ENCODE measurements at places on chromosomes 4 and X. TPM values are rescaled to one million over a fixed set of nuclear protein-coding genes. Genes with fewer than 3 reads are reported as not detected.

GRCh38 chr4:173370130-173370476 is 651 bp upstream of the SAP30 start:
- DNase-seq, result no peak

DNA sequence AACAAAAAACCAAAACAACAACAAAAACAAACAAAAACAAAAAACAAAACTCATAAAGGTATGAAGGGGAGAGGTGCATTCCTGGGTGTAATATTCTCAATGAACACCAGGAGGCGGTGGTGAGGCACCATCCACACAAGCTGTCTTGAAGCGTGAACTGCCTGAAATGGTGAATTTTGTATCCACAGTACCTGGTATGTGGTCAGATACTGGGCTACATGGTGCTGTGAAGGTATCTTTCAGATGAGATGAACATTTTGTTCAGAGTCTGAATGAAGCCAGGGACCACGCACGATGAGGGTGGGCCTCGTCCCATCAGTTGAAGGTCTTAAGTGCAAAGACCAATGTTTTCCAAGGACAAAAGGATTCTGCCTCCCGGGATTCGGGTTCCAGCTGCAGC is 58.5 kb downstream of the ASMT start:
- no peak for DNase-seq

Gene MECP2
- polyA plus RNA-seq, result 25.1 TPM

Gene STPG2
- not detected for polyA plus RNA-seq

DNA sequence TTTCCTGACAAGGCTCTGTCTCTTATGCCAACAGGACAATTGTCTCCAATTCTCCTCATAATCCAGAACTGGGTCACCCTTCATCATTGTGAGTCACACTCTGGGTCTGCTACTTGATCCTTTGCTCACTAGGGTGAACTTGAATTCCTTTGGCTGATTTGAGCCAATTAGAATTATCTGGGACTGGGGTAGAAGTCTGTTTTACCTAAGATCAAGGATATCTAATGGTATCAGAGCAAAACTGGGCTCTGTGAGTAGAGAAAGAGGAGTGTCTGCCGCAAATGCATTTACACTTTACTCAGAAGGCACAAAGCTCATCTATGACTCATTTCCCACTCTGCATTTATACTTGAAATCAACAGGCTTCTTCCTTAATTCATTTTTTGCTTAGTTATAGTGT is 72.6 kb downstream of the PITX2 start:
- DNase-seq, result no peak

Gene HELT
- not detected for polyA plus RNA-seq

DNA sequence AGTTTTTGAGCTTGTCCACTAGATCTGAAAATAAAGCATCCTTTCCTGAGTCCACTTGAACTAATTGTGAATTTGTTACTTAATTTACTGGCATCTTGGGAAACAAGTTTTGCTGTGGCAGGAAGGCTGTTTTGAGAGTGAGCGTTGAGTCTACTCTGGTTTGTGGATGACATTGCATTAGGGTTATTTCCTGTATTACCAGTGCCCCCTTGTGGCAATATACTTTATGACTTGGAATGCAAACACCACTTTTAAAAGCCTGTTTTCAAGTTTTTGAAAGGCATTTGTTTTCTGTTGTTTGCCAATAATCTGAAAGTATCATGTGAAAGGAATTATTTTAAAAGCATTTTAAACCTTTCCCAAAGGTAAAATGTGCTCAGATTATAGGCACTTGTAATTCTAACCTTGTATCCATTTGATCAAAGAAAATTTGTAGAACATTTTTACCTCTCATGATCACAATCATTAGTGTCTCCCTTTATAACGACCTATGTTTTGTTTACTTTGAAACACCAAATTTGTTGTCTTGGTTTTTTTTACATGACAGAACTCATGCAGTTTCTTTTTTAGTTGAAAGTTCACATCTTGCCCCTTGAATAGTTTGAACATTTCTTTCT is 18.0 kb upstream of the CYP2U1 start:
- peak; percentile 69 for DNase-seq

GRCh38 chr4:30718021-30718542 is 2.1 kb upstream of the PCDH7 start:
- DNase-seq, result peak; percentile 83

Gene GABRE
- polyA plus RNA-seq, result 37.8 TPM

DNA sequence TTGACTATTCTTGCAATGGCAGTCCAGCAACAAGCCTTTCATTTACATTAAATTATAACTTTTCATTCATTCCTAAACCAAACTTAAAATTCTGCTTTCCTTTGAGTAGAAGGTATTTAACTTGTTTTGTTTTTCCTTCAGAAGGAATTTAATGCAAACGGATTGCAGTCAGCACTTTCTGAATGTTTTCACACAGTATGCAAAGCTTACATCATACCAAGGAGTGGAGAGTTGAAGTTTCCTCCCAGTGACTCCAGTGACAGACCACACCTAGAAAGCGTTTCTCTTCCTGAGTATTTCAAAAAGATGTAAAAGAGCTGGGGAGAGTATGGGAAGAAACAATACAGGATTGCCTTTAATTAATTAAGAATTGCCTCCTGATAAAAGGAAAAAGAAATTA is 8.1 kb downstream of the EPGN start:
- no peak for DNase-seq

Gene UGT2B17
- not detected for polyA plus RNA-seq

DNA sequence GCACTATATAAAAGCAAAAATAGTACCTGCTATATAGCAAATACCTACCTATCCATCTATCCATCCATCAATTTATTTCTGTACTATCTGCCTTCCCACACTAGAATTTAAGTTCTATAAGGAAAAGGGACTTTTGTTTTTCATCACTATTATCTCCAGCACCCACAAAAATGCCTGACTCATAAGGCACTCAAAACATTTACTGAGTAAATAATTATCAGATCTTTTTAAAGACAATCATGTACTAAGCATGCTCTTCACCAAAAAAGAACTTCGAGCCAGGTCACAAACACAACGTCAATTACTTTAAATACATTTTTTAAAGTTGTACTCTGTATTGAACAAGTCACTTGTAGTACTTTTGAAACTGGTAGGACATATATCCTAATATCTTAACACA is 119.9 kb downstream of the FBXW7 start:
- no peak for DNase-seq

GRCh38 chr4:97589481-97590196 is 553.6 kb downstream of the STPG2 start:
- DNase-seq, result no peak

DNA sequence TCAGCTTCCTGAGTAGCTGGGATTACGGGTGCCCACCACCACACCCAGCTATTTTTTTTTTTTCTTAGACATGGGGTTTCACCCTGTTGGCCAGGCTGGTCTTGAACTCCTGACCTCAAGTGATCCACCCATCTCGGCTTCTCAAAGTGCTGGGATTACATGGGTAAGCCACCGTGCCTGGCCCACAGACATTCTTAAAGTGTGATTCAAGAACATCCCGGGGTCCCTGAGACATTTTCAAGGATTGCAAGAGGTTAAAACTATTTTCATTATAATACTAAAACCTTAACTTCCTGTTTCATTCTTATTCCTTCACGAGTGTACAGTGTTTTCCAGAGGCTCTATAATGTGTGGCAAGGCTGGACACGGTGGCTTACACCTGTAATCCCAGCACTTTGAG is 318.7 kb downstream of the CAMK2D start:
- no peak for DNase-seq

Gene CT47B1
- polyA plus RNA-seq, result not detected

- no peak for DNase-seq
Observed at GRCh38 chr4:71533121-71533520, 194.3 kb downstream of the SLC4A4 start.

GRCh38 chrX:145825896-145826295 is 8.3 kb downstream of the SLITRK2 start:
- no peak for DNase-seq

Gene CABS1
- polyA plus RNA-seq, result not detected

GRCh38 chrX:71301195-71301924 is at the start of gene ITGB1BP2:
ITGB1BP2 (plus strand) TSS chrX:71301750; CDS start chrX:71301807, 57 bp downstream.
- peak; percentile 20 for DNase-seq

DNA sequence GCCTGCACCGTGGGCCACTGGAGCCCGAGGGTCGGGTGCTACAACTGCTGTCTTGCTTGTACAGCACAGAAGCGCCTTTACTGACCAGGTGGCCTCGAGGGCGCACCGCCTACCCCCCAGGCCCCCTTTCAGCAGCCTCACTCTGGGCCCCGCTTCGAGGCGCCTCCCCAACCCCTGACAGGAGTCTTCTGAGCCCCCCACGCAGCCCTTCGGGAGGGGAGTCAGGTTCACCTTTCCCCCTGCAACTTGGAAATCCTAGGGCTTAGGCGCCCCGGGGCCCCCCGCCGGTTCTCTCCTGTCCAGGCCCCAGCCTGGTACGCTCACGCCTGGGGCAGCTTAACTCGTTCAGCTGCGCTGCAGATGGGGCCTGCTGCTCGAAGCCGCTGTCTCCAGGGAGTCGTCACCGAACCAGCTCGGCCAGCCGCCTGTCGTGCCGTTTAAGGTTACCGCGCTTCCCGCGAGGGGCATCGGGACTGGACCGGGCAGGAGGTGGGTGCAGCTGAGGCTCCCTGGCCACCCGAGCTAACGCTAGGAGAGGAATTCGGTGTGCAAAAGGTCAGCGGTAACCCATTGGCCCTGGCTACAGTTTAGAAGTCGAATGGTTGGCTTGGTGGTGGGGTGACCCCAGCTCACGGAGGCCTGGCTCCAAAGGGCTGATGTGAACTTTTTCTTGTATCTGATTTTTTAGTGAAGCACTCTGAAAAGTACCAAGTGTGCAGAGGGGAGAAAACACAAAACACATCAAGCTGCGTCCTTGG is 58.9 kb upstream of the BCOR start:
- DNase-seq, result no peak

DNA sequence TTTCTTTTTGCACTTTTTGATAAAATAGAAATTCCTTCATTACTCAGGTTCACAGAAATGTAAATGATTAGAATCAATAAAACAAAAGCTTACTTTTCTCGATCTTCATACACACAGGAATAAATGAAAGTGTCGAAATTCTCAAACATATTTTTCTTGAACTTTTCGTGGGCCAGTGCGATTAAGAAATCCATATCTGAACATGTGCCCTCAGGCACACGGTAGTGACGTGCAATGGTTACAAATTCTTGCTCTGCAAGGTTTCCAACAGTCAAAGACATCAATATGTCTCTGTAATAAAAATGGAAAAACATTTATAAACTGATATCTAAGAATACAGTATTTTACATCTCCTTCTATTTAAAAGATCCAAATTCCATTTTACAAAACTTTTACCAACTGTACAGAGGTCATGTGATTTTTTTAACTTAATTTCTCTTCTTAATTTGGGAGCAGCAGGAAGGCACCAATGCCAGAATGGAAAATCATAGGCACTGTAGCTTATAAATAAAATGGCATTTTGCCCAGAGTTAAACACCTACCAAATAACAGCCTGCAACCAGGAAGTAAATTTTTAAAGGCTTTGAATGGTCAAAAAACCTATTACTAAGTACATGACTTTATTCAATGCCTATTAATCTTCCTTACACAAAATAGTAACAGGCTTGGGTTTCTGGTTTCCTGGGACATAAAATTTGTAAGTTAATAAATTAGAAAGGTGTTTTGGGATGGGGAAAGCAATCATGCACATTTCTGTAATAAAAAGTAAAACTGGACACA is 165.0 kb downstream of the EFHC2 start:
- no peak for DNase-seq
